Vagina (tissue), 2 donors: ENCODE measurements at places on chromosomes 1 and 21.

- DNase-seq = no peak
Observed at GRCh38 chr1:117146575-117147340, 25.2 kb upstream of the TRIM45 start.

- DNase-seq = no peak
Observed at GRCh38 chr21:29449306-29449950, 150.7 kb downstream of the BACH1 start.

DNA sequence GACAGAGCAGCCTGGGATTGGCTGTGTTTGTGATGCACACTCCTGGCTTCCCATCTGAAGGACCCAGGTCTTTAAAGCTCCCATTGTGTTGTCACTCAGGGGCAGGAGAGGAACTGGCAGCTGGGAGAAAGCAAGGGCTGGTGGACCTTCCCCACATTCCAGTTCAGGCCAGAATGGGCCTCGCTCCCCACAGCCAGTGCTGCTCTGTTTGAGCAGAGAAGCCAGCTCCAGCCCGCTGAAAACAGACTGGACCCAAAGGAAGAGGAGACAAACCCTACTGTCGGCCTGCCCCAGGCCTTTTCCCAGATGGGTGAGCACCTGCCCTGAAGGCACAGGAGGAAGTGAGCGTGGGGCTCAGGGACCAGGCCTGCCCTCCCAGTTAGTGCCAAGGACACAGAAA, 499.4 kb downstream of the NPHP4 start:
- DNase-seq = no peak

DNA sequence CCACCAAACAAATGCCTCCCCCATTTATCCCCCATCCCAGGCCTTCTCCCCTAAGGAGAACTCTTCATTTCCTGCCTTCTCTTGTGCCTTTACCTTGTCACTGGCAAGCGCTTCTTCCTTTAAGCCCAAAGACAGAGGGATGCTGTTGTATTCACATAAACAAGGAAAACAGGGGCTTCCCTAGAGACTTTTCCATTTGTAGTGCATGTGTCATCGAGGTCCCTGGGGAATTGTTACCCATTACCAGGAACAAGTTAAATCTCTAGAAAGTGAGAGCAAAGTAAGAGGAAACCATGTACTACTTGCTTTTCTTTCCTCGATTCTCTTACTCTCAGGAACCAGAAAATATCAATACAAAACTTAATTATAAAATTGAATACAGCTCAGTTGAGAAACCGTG, 114.4 kb upstream of the DPT start:
- DNase-seq = no peak

DNA sequence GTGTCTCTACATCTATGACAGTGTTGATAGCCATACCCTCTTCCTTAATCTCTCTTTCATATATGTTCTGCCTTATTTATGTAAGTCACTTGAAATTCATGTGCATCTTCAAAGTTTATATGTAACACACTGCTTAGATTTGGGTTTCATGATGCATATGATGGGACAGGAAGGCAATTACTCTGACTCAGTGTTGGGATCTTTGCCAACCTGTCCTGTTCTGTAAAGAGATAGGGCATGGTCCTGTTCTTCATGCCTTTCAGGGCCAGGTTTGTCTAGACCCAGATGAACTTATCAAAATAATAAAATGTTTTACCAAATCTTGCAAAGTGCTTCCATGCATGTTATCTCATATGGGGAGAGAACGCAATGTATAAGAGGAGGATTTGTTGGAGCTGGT, 69.5 kb downstream of the TMPRSS15 start:
- DNase-seq = no peak

GRCh38 chr21:31677047-31677446, 17.6 kb downstream of the SOD1 start:
- DNase-seq = no peak

- DNase-seq = no peak
Observed at GRCh38 chr1:39214021-39214713, 9.7 kb downstream of the MACF1 start.

- no peak for DNase-seq
Observed at GRCh38 chr1:46411010-46411405, 16.9 kb downstream of the FAAH start.
